Amygdala (tissue), 56 donors: ENCODE measurements at places on chromosomes 6 and 20.

GRCh38 chr6:158660333-158660754 lies 10.5 kb downstream of the SYTL3 start:
- no peak for DNase-seq

DNA sequence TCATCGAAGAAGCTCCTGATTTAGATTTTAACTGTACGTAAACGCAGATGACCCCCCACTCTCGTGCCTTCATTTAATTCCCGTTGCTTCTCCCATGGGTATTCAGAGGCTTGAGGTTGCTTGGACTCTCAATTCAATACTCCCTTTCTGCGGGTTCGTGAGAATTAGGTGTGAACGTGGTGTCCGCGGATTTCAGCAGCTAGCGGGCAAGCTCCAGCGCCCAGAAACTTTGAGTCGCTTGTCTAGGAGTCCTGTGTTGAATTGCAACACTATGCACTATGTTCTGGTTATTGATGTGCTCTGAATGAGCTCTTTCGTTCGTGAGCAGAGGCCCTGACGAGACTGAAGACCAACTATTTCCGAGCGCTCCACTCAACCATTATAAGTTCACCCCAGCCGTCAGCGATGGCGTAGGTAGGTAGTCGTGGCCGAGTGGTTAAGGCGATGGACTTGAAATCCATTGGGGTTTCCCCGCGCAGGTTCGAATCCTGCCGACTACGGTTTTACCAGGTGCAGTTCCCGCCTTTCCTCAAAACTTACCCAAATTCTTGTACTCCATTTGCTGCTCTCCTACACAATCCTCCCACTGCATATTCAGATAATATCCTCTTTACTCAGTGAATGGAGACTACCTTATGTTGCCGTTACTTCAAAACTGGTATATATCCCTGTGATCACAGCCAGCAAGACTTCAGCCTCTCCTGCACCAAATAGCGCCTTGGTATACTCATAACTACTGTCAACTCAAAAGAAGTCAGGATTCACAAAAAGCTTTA lies 72.6 kb upstream of the ZNF184 start:
- DNase-seq = no peak

DNA sequence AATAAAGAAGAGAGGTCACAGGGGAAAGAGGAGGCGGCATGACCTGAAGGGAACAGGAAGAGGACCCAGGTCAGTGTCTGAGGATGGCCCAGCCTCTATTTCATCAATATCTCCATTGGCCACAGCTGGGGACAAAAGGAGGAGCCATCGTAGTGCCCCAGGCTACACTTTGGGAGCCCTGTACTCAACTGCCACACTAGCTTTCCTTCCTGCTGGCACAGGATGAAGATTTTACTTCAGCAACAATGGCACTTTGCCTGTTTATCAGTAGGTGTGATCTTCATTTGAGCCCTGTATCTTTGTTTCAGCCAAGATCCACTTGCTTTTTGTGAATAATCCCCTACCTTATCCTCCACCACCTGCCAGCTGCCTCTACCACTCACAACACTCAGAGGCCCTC lies 35.4 kb upstream of the RCAN2 start:
- no peak for DNase-seq

- no peak for DNase-seq
Measured at GRCh38 chr6:18186033-18186432, 30.8 kb downstream of the KDM1B start.

DNA sequence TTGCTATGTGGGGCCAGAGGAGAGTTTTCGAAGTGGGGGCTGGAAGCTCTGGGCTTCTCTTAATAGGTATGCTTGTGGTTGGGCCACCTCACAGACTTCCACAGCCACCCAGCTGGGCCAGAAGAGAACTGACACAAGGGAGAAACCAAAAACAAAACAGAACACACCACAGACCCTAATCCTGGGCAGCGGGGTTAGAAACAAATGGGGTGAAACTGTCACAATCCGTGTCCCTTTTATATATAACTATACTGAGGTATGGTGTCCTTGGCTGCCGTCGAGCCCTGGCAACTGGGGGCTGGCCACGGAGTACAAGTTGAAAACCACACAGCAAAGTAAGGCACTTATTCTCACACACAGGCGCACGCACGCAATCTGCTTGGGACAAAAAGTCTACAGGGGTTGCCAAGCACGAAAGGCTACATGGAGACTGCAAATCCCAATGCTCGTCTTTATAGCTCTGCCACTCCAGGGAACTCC lies 78.3 kb downstream of the TRAM2 start:
- DNase-seq = no peak

GRCh38 chr20:37360391-37361115 lies 14.6 kb downstream of the SRC start:
- no peak for DNase-seq

DNA sequence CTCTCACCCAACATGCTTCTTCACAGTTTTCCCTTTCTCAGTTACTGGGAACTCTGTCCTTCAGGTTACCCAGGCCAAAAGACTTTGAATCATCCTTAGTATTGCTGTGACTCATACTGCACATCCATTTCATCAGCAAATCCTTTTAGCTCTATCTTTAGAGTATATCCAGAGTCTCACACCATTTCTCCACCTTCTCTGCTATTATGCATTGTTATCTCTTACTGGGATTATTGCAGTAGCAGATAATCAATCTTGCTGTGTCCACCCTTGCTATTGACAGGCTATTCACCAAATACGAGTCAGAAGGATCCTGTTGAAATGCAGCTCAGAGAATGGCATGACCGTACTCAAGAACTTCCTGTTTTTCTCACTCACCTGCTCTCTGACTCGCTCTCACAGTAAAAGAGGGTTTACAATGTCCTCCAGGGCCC lies 57.3 kb downstream of the BCKDHB start:
- no peak for DNase-seq

DNA sequence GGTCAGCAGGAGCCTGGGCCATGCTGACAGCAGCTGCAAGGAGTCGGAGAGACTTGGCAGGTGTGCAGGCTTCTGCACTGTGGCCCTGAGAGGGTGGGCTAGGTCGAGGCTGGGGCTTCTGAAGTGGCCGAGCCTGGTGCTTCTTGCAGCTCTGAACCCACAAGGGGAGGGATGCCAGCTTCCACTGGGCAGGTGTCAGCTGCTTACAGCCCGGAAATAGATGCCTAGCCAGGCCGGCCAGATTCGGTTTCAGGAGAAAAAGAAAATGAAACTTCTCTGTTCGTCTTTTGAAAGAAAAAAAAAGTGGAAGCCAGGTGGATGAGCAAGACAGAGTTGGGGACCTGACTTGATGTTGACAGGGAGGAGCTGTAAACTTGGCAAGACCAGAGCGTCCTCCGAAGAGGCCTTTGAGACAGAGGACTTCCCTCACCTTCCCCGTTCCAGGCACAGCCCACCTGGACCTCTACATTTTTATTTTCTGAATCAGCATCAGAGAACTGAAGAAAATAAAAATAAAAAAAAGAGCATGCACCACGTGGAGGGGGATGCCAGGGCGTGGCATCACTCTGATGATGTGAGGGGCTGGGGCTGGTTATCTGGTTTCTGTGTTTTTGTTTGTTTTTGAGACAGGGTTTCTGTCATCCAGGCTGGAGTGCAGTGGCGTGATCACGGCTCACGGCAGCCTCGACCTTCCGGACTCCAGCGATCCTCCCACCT lies at the start of gene ZBP1:
Gene ZBP1 (minus strand): TSS at position 153 of the 717 bp plus-strand sequence. CDS start 131 bp downstream, at position 22.
- DNase-seq = no peak

- DNase-seq = no peak
Measured at GRCh38 chr6:154696661-154697060, 36.6 kb upstream of the SCAF8 start.

- DNase-seq = no peak
Measured at GRCh38 chr6:27847706-27848105, 64.5 kb downstream of the OR2B2 start.

- no peak for DNase-seq
Measured at GRCh38 chr20:56736285-56736857, 107.3 kb downstream of the TFAP2C start.

DNA sequence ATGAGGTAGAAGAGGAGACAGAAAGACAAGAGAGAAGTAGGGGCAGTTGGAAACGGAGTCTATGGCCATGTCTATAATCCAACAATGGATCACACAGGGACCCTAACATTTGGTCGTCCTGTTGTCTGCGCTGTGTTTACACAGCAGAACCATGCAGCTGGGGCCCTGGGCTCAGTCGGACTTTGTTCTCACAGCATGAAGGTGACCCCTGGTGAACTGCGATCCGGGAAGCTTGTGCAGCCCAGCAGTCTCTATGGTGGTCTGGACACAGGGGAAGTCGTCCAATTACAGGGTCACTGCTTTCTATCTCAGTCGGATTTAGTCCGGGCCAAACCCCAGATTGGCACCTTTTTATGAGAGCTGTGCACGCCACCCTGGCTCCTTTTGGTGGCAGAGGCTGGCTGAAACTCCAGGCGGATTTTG lies 153.6 kb downstream of the FOXA2 start:
- DNase-seq = no peak

GRCh38 chr20:46624946-46625345 lies 26.3 kb downstream of the SLC13A3 start:
- no peak for DNase-seq

GRCh38 chr6:21914121-21914973 lies 320.8 kb downstream of the SOX4 start:
- no peak for DNase-seq

DNA sequence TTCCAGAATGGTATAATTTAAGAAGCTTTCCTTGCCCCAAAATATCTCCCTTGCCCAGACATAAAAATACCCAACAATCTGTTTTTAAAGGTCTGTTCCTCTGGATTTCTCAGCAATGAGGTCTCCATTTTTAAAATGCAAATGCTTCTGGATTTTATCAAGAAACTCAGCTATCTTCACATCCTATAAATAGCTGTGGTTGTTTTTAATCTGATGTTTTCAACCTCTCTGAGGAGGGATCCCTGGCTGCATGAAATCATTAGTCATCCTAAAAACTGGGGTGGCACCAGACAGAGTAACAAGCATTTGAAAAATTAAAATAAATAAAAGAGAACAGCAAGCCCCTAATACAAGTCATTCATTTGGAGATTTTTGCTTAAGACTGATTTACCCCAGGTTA lies 168.5 kb upstream of the ID4 start:
- no peak for DNase-seq

DNA sequence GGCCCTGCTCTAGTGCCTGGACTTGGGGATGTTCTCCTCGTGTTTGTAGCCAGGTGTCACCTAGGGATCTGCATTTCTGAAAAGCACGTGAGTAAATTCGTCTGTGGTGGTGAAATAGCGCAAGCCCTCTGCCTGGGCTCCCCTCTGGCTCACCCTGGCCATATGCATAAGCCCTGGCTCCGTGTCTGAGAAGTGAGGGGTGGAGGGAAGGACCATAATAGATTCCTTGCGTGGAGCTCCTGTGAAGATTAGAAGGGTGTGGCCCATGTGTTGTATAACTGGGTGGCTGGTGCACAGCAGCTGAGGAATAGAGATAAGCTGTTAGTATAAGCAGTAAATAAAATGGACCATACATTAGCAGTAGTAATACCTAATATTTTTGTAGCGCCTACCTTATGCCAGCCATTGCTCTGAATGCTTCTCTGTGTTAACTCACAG lies 4.8 kb downstream of the BCAS1 start:
- no peak for DNase-seq

- DNase-seq = no peak
Measured at GRCh38 chr6:112330879-112331265, 16.3 kb upstream of the RFPL4B start.

GRCh38 chr20:32056708-32057483 lies 4.9 kb downstream of the HCK start:
- no peak for DNase-seq

GRCh38 chr6:159440911-159441703 lies 251.9 kb downstream of the SOD2 start:
- DNase-seq = no peak

DNA sequence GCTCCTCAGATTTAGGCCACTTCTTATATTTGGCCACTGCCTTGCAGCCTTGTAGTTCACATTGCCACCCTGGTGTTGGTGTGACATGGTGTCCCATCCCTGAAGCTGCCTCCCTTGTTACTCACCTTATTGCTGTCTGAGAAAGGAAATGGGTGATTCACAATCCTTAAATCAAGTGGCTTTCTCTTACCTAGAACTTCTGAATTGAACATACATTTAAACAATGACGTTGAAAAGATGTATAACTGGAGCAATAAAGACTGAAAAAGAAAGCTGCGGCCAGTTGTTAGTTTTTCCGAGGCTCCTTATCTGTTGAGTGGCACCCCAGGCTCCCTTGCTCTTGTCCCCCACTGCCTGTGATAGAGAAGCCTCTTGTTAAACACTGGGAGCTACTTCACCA lies 28.8 kb upstream of the GNRH2 start:
- DNase-seq = no peak

- DNase-seq = no peak
Measured at GRCh38 chr6:68108233-68108835, 526.7 kb upstream of the ADGRB3 start.

- DNase-seq = no peak
Measured at GRCh38 chr6:27280064-27280539, 32.0 kb downstream of the POM121L2 start.

DNA sequence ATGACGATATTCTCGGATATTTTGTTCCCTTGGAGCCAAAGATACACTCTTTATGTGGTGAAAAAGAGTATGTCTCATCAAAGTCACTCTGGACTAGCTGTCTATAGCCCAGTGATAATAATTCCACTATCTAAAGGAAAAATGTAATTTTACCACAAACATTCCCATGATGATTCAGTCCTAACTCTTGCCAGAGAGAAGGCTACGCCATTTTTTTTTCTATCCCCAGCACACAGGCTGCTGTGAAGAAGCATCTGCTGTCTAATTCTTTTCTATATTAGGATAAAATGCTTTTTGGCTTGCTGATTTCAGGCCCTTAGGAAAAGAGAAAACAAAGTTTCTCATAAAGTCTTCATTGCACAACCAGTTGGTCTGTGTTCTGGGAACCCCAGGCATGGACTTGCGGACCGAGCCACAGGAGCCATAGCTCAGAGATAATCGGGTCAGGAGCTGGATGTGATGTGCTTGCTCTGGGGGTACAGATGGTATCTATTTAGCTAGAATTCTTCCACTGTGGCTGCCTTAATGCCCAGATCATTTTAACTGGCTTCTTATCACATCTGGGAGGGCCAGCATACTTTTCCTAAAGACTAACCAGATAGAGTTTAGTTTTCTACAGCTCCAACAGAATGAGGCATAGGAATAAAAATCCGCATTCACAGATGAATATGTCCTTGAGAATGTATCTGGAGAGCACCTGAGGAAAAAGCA lies 683.7 kb upstream of the ID4 start:
- DNase-seq = no peak

DNA sequence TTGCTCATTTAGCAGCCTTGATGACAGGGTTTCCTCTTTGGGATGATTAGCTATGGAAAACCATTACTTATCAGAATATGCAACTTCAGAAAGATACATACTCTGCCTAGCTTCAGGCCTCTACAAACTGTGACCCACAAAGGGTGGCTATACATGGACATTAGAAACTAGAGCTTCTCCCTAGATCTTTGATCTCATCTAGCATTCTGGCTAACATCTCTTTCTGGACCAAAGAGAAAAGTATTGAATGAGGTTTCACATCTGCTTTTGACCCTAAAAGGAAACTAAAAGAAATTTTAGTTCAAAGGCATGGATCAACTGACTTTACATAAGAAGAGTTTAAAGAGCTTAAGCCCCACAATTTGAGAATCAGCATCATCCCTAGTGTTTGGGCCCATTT lies 12.4 kb upstream of the HMGN3 start:
- no peak for DNase-seq
